NCI-H446 treated with DMSO at 0.1 percent for 48 hours (cell line): ENCODE measurements at places on chromosomes 3 and 15.

DNA sequence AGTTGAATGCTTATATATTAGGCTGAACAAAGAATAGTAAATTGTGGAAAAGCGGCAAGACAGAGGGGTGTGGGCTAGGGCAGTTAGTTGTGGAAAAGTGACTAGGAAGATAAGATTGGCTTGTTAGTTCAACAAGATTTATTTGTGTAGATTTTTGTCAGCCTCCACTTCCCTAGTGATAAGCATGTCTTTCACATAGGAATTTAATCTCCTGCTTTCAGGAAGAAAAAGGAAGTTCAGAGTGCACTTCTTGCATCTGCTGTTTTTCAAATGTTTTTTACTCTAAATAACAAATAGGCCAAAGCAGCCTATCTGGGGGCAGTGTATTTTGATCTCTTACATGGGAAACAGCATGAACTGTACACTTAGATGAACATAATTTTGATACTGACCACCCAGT, 919.9 kb downstream of the NAALADL2 start:
- DNase-seq, result no peak

DNA sequence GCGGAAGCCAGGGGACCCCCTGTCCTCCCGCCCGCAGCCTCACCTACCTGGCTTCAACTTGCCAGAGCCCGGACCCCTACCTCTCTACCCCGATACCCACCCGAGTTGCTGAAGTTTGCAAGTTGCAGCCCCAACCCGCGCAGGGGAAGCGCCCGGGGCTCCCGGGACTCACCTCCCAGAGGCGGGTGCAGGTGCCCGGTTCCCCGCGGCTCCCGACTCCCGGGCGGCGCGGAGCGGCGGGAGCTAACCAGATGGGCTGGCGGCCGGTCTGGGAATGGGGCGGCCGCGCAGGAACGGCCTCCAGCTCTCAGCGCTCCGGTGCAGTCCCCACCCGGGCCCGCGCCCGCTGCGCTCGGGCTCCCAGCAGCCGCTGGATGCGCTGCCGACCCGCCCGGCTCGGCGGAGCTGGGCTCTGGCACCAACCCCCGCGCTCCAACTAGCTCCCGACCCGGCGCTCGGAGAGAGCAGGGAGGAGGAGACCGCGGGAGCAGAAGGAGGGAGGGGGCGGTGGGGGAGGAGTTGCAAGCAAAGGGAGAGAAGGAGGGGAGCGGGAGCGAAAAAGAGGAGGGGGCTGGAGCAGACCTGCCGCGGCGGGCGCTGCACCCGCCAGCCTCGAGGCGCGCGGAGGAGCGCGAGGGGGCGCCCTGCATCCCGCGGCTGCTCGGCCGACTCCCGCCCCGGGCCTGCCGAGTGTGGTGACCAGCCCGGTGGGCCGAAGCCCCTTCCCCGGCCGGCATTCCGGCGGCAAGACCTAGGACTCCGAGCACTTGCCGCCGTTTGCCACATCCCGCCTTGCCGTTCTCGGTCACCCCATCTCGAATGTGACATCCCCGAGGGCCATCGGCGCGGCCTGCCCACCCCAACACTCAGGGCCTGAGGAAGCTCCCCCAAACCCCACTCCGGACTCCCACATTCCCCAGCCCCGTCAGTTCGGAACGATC, at the start of gene SEMA5B:
Gene SEMA5B, minus strand, starts transcription at position 472 of the 941 bp plus-strand sequence. CDS start 66,500 bp downstream, outside the sequence.
- no peak for DNase-seq

DNA sequence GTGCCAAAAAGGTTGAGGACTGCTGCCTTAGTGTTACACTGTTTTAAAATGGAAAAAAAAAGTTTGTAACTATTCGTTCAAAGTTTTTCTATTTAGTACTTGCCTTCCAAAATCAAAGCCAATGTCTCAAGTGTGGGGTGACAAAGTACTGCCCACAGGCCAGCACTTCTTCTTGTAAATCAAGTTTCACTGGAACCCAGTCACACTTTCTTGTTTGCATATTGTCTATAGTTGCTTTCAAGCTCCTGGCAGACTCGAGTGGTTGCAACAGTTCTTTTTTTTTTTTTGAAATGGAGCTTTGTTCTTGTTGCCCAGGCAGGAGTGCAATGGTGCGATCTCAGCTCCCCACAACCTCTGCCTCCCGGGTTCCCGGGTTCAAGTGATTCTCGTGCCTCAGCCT, 75.3 kb upstream of the RPL35A start:
- no peak for DNase-seq

GRCh38 chr15:78323693-78324092, 16.5 kb upstream of the CRABP1 start:
- DNase-seq, result no peak

GRCh38 chr3:117285737-117286136, 576.2 kb downstream of the TUSC7 start:
- DNase-seq, result peak; percentile 76

DNA sequence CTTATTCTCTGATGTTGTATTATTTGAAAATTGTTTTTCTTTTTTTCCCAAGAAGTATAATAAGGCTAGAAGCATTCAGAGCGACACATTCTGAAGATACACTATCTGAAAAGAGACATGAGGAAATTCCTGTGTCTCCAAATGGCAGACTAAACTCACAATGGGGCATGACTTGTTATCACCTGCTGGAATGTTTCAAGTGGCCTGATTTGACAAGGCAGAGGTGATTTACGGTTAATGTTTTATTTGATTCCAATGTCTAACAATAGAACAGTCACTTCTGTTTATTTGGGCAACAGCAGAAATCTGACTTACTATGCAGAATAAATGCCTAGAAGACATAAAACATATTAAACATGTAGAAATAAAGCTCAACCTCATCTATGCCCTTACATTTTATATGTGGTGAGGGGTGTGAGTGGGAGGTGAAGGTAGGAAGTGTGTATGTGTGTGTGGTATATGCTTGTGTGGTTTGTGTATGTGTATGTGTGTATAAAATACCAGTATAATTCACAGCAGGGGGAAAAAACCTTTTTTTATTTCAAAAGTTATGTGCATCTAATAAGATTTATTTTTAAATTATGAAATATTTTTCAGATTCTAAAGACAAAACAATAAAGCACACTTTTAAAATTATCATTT, 1051.7 kb downstream of the ROBO2 start:
- no peak for DNase-seq
